ENCODE measurements at places on chromosomes 3 and 15.

DNA sequence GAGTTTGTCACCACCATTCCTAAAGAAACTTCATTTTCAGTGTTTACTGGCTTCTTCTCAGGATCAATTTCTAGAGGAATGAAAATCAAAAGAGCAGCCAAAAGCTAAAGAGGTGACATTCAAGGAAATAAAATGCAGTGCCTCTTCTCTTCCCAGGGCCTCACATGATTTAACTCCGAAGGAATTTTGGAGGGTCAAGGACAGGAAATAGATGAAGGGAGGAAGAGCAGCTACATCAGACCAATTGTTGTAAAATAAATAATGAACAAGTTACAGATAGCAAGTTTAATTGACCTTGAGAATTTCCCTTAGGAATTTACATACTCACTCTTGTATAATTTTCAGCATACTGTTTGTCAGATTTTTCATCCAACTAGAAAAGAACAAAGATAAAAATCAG, 78.1 kb downstream of the LRRFIP2 start:
- DNase-seq, result no peak

DNA sequence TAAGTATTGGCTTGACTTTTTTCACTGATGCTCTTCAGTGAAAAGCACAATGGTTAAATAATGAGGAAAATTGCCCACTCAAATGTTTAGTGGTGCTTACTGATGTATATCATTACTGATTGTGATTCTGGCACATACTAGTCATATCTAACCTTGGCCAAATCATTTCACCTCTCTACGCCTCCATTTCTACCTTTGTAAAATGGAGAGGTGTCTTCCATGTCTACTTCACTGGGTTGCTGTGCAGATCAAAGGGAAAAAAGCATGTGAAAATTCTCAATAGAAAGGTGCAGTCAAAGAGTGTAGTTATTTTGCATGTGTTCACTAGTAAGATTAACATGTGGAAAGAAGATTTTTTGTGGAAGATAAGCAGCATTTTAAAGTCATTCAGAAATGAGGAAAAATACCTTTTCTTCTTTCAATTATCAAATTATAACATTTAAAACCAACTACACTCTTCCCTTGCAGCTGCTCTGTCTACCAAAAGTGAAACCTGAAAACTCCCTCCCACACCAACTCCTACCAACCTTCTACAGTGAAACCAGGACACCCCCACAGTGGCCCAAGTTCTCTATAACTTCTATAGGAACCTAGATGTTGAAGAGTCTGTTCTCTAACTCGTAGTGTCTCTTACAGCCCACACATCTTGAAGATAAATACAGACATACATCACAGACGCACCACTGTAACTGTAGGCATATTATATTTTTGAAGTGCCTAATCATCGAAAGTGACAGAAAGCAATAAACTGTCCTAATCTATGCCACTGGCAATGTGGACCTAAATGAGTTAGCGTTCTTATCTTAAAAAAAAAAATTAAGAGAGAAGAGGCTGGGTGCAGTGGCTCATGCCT, 1.4 kb downstream of the CD200R1 start:
- no peak for DNase-seq

GRCh38 chr3:135905058-135905724, 60.3 kb upstream of the PPP2R3A start:
- no peak for DNase-seq

DNA sequence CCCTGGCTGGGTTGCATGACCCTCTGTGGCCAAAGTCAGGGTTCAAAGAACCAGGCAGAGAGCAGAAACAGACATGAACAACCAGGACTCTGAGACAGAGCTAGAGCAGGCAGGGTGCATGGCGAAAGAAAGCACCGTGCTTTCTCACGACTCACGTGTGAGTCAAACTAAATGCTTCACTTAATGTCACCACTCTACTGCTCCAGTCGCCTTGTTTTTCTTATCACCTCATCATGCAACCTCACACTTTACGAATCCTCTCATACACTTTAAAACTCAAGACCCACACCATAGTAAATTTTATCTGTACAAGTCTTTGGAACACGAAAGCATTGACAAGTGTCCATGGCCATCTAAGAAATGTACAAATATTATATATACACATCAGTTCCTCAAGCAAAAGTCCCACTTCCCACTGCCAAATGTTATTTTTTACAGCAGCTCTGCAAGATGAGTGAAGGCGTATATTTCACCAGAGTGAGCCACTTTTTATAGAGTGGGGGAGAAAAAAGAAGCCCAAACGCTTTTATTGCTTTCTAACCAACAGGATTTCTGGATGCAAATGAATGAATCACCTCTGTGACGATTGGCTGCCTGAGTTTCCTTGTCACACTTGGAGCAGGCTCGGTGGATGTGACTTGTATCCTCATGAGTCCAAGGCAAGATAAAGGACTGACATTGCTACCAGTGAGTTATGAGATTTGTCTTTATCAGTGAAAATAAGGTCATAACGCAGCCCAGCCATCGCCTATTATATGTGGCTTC, 16.0 kb upstream of the MEGF11 start:
- no peak for DNase-seq

DNA sequence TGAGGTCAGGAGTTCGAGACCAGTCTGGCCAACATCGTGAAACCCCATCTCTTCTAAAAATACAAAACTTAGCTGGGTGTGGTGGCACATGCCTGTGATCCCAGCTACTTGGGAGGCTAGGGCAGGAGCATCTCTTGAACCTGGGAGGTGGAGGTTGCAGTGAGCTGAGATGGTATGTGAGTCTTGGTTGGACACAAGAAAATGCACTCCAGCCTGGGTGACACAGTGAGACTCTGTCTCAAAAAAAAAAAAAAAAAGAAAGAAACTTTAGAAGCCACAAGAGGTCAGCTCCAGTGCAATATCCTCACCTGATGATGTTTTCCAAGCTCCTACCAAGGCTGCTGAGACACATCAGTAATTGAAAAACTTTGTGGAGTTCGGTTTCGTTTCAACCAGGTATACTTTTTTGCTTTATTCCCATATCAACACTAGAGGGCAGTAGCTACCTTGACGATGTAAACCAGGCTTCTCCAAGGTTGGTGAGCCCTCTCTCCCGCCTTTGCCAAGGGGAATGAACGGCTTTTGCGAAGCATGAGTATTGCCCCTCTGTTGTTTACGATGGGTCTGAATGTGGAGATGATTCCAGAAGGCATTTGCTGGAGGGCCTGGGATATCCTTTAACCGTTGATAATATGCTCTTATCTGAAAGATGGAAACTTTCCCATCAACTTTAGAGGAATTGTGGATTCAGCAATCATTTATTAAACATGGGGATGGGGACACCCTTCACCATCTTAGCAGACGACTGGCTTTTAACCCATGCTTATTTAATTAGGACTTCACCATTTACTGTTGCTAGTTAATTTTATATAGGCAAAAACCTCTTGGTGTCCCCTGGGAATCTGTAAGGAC, 202.8 kb downstream of the SV2B start:
- no peak for DNase-seq

- DNase-seq, result no peak
Measured at GRCh38 chr15:72521682-72522081, 47.6 kb downstream of the ARIH1 start.

GRCh38 chr15:58235961-58236360, 97.8 kb downstream of the AQP9 start:
- no peak for DNase-seq

- no peak for DNase-seq
Measured at GRCh38 chr3:10609134-10609533, 103.7 kb upstream of the ATP2B2 start.

DNA sequence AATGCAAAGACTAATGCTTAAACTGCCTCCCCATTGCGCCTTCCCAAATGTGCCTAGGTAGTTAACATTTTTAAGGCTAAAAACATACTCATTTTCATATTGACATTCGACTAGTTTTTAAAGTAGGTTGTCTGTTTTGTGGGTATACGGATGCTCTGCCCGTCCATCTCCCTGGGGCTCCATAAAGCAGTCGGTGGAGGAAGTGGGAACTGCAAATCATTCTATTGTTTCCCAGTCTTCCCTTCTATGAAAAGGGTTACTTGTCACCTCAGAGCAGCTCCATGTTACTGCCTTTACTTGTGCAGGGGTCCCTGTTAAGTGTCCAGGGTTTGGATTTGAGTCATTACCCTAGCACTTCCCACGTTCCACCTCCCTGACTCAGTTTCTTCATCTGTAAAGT, 10.9 kb downstream of the CHCHD6 start:
- no peak for DNase-seq

- no peak for DNase-seq
Measured at GRCh38 chr3:110664148-110664547, 407.5 kb upstream of the NECTIN3 start.

GRCh38 chr15:38846346-38846745, 281.7 kb upstream of the RASGRP1 start:
- DNase-seq, result no peak

DNA sequence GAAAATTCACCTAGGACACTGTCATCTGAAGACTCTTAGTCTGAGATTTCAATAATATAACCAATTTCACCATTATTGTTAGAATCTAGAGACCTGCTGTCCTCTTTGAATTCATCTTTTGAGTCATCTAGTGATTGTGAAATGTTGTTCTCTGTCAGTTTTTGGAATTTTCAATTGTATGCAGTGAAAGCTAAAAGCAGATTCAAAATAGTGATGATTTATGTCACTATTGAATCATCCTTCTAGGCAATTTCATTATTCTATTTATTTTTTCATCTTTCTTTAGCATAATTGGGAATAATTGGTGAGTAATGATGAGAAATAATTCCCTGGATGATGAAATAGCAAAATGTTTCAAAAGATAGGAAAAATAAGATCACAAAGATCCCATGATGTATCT, 101.7 kb upstream of the EIF1B start:
- no peak for DNase-seq

DNA sequence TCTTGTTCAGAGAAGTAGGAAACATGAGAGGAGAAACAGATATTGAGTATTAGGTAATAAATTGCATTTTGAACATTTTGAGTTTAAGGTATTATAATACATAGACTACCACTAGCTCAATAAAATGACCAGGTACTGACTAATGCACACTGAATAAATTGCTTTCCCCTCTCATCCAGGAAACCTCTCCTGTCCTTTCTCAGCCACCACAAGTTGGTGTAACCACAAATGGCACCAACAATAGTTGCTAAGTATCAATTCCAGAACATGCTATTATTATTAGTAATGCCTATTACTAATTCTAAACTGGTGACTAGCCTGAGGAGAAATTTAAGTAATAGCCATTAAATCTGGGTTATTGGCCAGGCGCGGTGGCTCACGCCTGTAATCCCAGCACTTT, 47.3 kb upstream of the XRN1 start:
- DNase-seq, result no peak

DNA sequence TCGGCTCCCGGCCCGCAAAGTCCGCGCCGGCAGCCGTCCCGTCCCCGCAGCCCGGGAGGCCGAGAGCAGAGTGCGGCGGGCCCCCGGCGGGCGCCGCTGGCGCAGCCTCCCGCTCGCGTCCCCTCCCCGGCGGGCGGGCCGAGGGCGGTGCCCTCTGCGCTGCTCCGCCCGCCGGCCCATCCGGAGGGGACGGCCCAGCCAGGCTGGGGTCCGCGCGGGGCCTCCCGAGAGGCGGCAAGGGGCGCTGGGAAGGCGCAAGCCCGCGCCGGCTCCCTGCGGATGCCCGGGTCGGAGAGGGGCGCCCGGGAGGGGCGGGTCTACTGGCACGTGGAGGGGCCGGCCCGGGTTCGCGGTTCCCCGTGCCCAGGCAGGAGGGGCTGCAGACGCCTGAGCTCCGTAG, at the start of the genes CLCN2 and POLR2H:
Gene CLCN2 (minus strand): TSS at position 74 of the 400 bp plus-strand sequence. CDS start 126 bp downstream, outside the sequence.
Gene POLR2H (plus strand): TSS at position 179 of the 400 bp plus-strand sequence. CDS start 1,783 bp downstream, outside the sequence.
- no peak for DNase-seq

DNA sequence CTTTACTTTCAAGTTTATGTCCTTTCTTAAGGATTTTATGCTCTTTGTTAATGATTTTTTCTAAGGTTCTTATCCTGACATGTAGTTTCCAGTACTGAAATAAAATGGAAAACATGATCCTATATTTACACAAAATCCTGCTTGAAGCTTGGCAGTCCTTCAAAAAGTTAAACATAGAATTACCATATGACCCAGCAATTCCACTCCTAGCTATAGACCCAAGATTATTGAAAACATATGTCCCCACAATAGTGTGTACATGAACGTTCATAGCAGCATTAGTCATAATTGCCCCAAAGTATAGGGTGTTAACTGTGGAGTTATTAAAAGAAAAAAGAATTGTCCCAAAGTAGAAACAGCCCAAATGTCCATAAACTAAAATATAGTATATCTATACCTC, 33.2 kb downstream of the ITGB5 start:
- no peak for DNase-seq

DNA sequence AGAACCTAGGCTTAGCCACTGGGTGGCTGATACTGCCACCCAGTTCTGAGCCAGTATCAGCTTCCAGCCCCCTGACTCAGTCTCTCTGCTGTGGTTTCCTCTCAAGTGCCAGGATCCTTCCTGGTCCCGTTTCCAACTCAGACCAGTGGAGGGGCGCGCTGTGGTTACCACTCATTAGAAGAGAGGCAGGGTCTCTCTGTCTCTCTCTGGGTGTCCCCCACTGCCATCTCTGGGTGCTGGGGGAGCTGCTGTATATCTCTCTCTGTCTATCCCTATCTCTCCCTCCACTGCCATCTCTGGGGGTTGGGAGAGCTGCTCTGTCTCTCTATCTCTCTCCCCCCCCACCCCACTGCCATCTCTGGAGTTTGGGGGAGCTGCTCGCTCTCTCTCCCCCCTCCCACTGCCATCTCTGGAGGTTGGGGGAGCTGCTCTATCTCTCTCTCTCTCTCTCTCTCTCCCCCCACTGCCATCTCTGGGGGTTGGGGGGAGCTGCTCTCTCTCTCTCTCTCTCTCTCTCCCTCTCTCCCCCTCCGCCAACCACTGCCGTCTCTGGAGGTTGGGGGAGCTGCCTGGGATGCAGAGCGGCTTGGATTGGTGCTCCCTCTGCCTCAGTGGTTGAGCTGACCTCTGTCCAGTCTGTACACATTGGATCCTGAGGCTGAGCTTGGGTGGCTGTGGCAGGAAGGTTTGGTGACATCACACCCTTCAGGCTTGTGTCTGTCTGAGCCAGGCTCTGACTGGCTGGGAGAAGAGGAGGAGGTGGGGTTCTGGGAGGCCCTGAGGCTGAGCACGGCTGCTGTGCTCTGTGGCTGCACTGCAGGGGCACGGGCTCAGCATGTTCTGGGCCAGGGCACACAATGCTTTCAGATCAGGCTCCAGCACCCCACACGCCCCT, 98.9 kb downstream of the APBA2 start:
- DNase-seq, result no peak

DNA sequence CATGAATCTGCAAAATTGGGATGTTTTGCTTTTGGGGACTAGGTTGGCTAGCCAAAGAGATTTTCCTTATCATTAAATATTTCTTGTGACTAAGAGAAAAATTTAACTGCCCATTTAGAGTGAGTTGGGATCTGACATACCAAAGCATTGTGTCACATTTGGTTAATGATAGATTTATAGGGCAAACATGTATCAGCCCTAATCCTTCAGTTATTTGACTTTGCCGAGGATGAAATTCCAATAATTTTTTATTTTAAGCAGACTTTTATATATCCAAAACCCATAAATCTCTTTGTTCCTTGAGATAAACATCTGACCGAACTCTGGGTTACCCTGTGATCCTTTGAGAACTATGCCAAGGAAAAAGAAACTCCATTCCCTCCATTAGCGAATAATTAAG, 218.9 kb downstream of the CDIN1 start:
- DNase-seq, result no peak
